Smooth muscle cell of the brain vasculature (primary cell): ENCODE measurements at places on chromosomes 5 and 9.

- DNase-seq, result no peak
Observed at GRCh38 chr5:151288180-151288579, 15.4 kb downstream of the SLC36A3 start.

- no peak for DNase-seq
Observed at GRCh38 chr9:14331120-14331519, 17.2 kb upstream of the NFIB start.

- no peak for DNase-seq
Observed at GRCh38 chr9:75490326-75490725, 400.1 kb upstream of the PCSK5 start.

DNA sequence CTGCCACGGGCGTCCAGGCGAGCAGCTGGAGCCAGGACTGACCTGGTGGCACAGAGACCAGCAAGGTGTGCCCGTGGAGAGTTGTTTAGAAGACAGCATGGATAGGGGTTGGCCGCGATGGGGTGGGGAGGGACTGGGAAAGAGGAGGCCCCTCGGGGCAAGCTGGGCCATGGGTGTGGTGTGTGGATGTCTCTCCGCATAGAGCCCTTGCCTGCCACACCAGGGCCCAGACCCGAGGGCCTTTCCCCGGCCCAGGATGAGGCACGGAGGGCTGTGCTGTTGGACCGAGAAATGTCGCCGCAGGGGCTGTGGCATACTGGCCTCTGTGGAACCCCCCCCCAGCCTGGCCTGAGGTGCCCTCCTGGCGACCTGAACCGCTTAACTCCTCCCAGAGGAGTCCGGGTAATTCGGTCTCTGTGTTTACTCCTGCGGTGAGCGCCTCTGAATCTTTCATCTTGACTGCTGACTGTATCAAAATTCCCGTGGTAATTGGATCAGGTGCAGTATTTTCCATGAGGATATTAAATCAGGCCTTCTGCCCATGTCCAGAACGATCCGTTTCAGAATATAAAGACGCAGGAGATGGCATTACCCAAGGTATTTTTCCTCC is 22.5 kb upstream of the LAMC3 start:
- DNase-seq, result no peak

- no peak for DNase-seq
Observed at GRCh38 chr5:137055271-137055872, 443.8 kb downstream of the SPOCK1 start.

DNA sequence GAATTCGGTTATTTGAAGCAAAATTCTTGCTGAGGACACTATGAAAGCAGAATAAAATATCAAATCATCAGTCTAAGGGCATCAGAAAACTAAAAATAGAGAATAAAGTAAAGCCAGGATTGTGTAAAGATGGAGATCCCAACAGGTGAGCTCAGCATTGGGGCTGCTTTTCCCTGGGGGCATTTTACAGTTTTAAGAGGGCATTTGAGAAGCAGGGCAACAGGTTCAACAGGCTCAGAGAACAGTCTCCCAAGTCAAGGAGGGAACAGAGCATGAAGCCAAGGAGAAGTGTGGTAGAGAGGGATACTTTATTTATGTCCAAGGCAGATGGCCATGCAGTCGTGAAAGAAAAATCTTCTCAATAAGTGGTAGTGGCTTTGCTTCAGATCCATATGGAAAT is 145.4 kb downstream of the SYK start:
- no peak for DNase-seq

GRCh38 chr5:61732796-61733195 is 400.7 kb downstream of the ZSWIM6 start:
- no peak for DNase-seq

DNA sequence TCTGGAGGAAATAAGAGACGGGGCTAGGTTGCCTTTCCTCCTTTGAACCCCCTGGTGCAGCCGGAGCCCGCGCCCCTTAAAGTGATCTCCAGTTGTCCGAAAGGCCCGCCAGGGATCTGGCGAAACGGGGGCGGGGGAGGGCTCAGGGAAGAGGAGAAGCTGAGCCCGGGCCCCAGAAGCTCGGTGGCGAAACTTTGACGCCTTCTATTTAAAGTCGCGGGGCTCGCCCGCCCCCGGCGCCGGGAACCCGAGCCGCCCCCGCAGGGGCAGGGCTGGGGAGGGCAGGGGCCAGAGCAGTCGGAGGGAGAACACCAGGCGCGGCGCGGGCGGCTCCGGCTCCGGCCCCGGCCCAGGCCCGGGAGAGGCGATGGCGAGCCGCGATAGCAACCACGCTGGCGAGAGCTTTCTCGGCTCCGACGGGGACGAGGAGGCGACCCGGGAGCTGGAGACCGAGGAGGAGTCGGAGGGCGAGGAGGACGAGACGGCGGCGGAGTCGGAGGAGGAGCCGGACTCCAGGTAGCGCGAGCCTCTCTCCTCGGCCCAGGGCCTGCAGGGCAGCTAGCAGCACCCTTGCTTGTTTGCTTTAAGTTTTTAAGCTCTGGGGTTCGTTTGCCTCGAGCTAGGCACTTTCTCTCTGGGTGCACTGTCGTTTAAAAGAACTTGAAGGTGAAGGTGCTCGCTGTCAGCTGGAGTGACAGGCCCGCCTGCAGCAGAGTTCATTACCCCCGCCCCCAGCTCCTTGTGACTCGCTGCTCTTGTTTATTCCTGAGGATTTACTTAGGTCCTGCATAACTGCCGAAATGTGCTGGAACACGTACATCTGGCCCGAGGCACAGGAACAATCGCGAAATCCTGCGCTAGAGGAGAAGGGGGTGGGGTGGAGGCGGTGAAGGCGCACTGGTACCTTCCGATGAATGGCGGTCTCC is at the start of gene CMYA5:
TSS of gene CMYA5 (plus strand) at position 296 of the 926 bp plus-strand sequence. CDS start at position 368, 72 bp downstream.
- no peak for DNase-seq

- no peak for DNase-seq
Observed at GRCh38 chr5:160926428-160926827, 74.4 kb upstream of the ATP10B start.

GRCh38 chr5:74503-75109 is 17.4 kb upstream of the PLEKHG4B start:
- DNase-seq, result no peak

DNA sequence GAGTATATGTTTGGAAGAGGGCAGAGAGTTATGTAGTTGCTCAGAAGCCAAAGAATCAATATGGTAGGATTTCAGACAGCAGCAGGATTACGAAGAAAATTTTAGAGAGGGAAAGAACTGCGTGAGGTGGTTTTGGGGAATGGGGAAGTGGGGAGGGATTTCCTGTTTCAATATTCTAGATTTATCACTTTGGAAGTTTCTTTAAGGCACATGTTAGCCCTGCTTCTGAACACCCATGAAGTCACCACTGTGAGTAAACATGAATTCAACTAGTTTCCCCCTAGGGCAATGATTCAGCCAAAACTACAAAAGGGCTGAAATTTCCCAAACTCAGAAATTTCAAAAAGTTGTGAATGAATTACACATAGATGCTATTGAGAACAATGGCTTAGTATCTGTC is 132.2 kb downstream of the EBF1 start:
- DNase-seq, result no peak

DNA sequence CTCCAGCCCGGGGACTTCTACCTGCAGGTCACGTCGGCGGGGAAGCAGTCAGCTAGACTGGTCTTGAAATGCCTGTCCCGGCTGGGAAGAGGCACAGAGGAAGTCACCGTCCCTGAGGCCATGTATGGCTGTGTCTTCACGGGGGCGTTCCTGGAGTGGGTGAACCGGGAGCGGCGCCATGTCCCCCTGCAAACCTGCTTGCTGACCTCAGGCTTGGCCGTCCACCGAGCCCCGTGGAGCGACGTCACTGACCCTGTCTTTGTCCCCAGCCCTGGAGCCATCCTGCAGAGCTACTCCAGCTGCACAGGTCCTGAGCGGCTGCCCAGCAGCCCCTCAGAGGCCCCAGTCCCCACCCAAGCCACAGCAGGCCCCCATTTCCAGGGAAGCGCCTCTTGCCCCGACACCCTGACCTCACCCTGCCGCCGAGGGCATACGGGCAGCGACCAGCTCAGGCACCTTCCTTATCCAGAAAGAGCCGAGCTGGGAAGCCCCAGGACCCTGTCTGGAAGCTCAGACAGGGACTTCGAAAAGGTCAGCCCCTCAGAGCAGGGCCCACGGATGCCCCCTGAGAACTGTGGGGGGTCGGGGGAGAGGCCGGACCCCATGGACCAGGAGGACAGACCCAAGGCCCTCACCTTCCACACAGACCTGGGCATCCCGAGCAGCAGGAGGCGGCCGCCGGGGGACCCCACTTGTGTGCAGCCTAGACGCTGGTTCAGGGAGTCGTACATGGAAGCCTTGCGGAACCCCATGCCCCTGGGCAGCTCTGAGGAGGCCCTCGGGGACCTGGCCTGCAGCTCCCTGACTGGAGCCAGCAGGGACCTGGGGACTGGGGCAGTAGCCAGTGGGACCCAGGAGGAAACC is 47.8 kb downstream of the PLEKHG4B start:
- no peak for DNase-seq

GRCh38 chr9:135589596-135590485 is 28.3 kb downstream of the PAEP start:
- no peak for DNase-seq

GRCh38 chr5:67182301-67182790 is 14.3 kb downstream of the CD180 start:
- peak; percentile 71 for DNase-seq

GRCh38 chr9:87359264-87359663 is 138.4 kb upstream of the DAPK1 start:
- DNase-seq, result no peak

DNA sequence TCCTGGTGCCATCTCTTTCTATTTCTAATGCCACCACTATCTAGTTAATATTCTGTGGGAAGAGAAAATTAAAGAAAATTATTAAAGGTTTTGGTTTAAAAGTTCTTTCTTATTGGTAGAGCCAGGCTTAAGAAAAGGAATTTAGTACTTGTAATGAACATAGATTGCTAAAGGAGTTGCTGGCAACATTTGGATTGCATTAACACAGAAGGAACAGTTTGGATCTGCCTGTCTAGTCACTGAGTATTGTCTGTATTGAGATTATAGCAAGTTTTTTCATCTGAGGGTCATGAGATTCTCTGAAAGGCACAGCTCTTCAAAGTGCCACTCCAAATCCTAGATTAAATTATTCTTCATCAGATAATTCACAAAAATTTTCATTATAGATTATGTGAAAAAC is 32.0 kb downstream of the FSD1L start:
- DNase-seq, result no peak

- no peak for DNase-seq
Observed at GRCh38 chr5:62587737-62588136, 9.1 kb downstream of the LRRC70 start.

- DNase-seq, result no peak
Observed at GRCh38 chr5:173880306-173880985, 7.7 kb upstream of the CPEB4 start.

DNA sequence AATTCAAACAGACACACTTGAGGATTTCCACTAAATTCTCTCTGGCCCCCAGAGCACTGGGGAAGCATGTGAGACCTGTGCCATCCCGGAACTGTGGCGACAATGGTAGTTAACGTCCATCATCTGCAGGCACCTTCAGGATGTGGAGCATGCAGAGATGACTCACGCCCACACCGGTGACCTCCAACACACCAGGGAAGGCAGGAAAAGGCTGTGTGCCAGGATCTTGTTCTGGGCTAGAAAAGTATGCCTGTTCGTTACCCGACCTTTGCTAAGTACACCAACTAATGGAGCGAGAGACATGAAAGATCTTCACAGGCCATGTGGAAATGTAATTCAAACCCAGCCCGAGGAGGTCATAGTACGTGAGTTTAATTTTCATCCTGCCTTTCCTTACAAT is 208.8 kb downstream of the MELK start:
- no peak for DNase-seq

GRCh38 chr5:73499187-73499586 is 945 bp downstream of the BTF3 start:
- DNase-seq, result no peak

- no peak for DNase-seq
Observed at GRCh38 chr5:27706832-27707231, 668.4 kb upstream of the CDH9 start.

GRCh38 chr5:102794677-102795331 is 39.7 kb downstream of the PAM start:
- DNase-seq, result no peak

GRCh38 chr9:137607141-137607857 is 1.8 kb downstream of the ARRDC1 start:
- no peak for DNase-seq
